ENCODE measurements at places on chromosomes 7 and 10.

- DNase-seq = no peak
Observed at GRCh38 chr7:81526971-81527370, 242.9 kb downstream of the HGF start.

DNA sequence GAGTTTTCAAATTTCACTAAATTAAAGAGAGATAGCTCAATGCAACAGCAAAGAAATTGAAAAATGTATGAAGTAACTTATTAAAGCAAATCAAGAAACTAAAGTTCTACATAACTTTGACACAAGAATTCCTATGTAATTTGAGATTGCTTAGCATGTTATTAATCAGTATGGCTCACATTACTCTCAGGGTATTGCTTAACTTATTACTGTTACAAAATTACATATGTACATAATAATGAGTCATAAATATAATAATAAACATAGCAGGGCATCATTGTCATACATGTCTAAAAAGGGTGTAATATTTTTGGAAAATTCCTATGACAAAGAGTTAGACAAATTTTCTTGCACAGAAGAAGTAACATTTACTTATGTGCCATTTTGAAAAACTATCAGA lies 75.0 kb downstream of the ZWINT start:
- no peak for DNase-seq

- peak; percentile 35 for DNase-seq
Observed at GRCh38 chr10:86681047-86681446, 12.7 kb downstream of the LDB3 start.

- DNase-seq = no peak
Observed at GRCh38 chr7:123724817-123725253, 24.0 kb downstream of the WASL start.

- no peak for DNase-seq
Observed at GRCh38 chr7:7177044-7177517, 5.3 kb upstream of the C1GALT1 start.

- DNase-seq = no peak
Observed at GRCh38 chr10:98300526-98301229, 32.7 kb upstream of the LOXL4 start.

GRCh38 chr10:12400266-12400931 lies 51.1 kb downstream of the CAMK1D start:
- no peak for DNase-seq

DNA sequence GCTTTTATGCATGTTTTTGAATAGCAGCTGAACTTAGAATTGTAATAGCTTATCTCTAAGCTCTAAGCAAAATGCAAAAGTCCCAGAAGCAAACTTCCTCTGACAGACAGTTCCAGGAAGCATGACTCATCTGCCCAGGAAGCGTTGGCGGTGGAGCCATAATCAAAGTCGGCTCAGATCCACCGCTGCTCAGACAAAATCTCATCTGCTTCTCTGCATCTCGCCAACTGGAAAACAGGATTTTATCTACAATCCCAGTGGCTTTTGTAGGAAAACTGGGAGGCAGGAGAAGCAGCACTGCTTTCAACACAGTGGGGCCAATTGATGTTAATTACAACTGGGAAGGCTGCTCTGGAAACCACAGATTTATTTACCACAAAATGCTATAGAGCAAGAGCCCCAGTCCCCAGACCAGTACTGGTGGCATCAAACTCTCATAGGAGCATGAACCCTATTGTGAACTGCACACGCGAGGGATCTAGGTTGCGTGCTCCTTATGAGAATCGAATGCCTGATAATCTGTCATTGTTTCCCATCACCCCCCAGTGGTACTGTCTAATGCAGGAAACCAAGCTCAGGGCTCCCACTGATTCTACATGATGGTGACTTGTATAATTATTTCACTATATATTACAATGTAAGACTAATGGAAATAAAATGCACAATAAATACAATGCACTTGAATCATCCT lies 99.9 kb downstream of the CUBN start:
- DNase-seq = no peak

- DNase-seq = no peak
Observed at GRCh38 chr7:30202671-30203070, 67.9 kb downstream of the MTURN start.
